ENCODE measurements at places on chromosomes 13 and 19.

DNA sequence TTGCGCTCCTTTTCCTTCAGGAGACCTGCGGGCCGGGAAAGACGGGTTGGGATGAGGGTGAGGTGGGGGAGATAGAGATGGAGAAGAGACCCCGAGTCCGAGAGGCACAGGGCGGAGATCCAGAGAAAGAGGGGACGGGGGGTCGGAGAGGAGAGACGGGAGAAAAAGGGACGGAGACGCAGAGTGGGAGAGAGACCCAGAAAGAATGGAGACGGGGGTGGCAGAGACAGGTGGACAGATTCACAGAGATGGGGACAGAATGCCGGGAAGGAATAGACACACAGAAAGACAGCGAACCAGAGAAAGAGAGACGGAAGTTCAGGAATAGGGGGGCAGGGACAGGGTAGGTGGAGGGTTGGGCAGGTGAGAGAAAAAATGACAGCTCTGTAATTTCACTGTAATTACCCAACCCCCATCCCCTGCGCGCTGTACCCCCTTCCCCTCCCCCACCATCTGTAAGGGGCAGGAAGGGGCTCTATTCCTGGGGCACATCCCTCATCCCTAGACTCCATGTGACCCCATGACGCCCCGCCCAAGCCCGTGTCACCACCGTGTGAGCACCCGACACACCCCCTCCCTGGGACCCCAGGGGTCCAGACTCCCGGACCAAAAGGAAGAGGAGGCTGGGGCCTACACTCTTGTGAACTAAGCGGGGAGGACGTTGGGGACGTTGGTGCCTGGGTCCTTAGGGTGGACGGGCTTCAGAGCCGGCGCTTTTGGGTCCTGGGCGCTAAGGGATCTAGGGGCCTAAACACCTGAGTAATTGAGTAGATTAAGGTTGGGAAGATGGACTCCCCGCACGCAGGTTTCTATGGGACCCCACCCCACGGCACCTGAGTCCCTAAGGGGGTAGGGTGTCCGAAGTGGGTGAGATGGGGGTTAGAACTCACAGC is 967 bp downstream of the DBP start:
- no peak for DNase-seq

DNA sequence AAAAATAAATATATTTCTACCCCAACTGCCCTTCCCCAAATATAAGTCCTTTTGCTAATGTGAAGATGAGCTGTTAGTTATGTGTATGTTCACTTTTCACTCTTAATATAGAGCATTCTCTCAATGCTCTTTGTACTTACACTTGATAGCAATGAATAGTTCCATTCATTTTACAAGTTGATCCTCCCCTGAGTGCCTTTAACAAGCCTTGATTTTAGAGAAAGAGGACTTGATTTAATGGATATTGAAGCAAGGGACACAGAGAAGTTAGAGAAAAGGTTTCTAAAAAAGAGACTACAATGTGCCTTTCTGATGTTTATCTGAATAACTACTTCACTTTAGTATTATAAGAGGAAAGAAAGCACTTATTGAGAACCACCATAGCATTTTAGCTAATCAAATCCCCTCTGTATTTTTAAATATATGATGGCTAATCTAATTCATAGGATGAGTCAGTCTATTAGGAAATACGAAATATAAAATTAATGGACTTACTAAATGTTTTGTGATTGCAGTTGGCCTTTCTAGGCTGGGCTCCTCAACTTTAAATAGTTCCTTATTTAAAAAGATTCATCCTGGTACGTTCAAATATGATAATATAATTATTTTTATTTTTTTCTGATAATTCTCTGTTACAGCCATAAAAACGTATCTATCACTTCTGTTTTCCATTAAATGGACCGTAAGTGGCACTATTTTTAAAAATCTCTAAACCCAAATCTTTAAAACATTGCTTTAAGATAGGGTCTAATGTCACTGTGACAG is 1097.8 kb upstream of the SLC10A2 start:
- DNase-seq: no peak

- DNase-seq: no peak
These were observed 39.0 kb downstream of the SMIM24 start for GRCh38 chr19:3441089-3441985.

DNA sequence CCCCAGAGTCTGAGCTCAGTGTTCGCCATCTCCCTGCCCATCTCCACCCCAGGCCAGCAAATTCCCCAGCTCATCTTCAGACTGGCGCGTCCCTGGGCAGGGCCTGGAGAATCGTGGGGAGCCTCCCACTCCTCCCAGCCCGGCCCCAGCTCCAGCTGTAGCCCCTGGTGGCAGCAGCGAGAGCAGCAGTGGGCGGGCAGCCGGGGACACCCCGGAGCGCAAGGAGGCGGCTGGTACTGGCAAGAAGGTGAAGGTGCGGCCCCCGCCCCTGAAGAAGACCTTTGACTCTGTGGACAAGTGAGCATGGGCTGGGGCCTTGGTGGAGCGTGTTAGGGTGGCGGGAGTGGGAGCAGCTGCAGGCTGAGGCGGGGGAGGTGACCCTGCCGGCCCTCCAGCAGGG is 8.4 kb upstream of the PRR19 start:
- DNase-seq: no peak

DNA sequence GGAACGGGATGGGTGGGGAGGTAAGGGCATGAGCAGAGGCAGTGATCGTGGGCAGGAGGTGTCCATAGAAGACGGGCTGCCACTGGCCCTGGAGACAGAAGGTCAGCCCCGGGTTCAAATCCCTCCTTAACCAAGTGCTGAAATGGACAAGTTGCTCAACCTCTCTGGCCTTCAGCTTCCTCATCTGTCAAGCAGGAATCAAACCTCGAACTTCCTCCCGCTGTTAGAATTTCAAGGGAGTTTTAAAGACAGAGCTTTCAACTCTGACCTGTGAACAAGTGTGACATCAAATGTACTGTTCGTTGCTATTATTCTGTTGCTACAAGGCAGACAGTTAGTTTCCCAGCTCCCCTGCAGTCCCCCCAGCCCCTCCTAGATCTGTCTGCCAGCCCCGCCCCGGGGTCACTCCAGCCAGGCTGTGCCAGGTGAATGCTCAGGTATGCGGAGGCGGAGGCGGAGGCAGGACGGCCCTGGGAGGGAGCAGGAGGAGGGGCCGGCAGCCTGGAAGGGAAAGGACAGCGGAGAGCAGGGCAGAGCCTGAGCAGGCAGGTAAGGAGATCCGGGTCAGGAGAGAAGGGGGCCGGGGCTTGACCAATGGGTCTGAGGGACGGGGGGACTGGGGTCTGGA is at the start of gene EPS8L1:
Gene EPS8L1, plus strand, starts transcription at position 499 of the 628 bp plus-strand sequence. CDS start 576 bp downstream, outside the sequence.
- no peak for DNase-seq

DNA sequence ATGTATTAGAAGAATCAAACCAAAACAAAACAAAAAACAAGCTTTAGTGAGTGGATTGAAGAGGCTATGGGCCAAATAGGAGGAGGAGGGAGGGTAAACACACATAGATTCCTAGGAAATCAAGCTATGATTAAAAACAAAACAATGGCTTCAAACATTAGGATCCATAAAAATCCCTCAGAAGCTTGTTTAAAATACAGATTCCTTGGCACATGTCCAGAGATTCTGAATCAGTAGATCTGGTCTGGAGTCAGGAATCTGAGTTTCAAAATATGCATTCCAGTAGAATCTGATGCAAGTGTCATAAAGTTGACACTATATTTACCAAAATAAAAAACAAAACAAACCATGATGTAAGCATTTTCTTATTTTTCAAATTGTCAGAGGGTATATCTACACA is 692.8 kb upstream of the SGCG start:
- no peak for DNase-seq

DNA sequence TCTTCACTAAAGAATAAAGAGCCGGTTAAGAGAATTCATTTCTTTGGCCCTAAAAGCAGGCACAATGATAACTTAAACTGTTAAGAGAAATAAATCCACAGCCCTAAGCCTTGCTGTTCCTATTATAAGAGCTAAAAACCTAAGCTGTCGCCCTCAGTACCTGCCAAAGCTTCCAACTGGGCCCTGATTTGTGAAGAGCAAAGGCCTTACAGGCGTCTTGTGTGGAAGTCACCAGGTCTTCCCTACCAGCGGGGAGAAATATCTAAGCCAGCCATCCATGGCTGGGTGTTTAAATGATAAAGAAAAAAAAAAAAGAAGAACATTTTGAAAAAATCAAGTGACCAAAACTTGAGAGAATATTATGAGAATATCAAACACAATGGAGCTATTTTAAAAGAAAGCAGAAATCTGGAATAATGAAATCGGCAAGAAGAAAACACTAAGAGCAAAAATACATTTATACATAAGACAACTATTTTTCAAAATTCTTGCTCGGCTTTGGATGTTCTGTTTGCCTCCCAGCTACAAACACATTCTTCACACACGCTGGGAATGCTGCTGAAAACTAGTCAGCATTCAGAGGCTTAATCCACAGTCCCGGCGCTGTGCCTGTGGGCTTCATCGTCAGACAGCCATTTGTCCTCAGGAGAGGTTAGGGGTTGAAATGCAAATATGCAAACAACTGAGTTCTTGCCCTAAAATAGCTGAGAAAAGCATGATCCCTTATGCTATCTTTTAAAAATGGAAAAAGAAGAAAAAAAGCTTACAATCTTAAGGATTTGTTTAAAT is 89.8 kb upstream of the LSM14A start:
- no peak for DNase-seq

DNA sequence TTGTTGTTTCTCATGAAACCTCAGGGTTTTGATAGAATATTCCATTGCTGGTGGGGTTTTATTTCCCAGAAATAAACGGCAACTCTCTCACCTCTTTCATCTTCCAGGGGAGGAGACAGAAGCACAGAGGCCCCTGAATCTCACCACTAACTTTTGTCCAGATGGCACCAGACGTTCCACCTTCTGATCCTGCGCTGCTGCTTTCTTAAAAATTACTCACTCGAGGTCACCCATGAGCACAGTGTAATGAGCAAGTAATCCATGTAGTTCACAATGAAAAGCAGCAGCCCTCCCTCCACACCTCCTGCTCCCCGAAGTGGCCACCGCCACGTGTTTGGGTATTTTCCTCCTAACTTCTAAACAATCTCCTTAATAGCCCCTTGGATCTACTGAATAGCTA is 51.3 kb downstream of the TEX29 start:
- no peak for DNase-seq

All from activated CD8-positive, alpha-beta memory T cell treated with anti-CD3 and anti-CD28 coated beads for 4 hours (primary cell).